ENCODE measurements at places on chromosomes 5 and 9.

GRCh38 chr9:109974143-109974917 is 194.3 kb downstream of the PALM2AKAP2 start:
- DNase-seq: peak; percentile 55

GRCh38 chr9:73067074-73067473 is 84.6 kb upstream of the ANXA1 start:
- DNase-seq: no peak

- no peak for DNase-seq
Measured at GRCh38 chr5:95864944-95865504, 42.5 kb upstream of the GLRX start.

DNA sequence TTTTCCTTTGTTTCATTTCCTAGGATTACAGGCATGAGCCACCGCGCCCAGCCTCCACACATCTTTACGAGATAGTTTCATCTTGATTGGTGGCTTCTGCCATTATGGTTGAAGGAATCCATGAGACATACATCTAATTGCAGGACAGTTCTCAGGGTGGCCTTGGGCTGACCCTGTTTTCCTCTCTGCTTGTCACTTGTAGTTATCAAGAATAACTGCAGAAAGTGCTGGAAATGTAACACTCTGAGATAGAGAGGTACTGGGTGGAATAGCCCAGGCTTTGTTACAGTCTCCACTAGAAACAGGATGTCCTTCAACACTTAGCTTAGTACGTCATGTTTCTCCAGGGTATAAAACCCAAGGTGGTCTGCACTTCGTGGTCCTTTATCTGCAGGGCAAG is 10.7 kb downstream of the UGT3A2 start:
- DNase-seq: no peak

DNA sequence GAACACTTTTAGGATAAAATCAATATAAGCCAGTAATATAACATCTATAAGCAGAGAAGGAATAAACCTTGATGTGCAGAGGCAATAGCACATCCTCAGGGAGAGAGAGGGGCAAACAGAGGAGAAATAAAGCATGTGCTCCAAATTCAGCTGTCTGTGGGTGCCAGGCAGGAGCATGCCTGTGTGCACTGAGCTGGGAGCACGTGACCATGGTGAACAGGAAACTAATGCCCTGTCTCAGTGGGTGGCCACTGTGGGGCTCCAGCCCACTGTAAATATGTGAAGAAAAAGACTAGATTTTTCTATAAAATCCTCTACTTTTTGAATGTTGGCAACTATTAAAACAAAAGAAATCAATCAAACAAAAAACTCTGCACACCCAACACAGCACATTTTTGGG is 55.3 kb downstream of the FYB1 start:
- no peak for DNase-seq

GRCh38 chr5:2762744-2763532 is 11.5 kb upstream of the IRX2 start:
- no peak for DNase-seq

Measured in stimulated activated CD8-positive, alpha-beta memory T cell treated with anti-CD3 and anti-CD28 coated beads, Interleukin-7, amount 100 ng/mL, for 48 hours (primary cell).